ENCODE measurements at places on chromosomes 2 and 18.

DNA sequence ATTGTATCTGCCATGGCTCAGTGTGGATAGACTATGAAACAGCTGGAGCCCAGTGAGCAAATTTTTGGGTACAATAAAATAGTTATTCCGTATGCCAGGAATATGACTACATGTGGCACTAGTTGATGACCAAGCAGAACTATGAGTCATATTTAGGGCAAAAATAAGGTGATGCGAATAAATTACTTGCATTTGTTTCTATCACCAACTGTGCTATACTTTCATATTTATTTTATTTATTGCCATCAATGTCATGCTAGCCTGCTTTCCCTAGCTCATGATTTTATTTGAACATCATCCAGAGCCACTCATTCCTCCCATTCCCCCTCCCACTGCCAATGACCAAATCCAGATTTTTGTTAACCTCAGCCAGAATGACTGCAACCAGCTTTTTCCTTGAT lies 13.3 kb upstream of the FAP start:
- DNase-seq = no peak

- DNase-seq = no peak
These were observed 248.3 kb downstream of the TTC32 start for GRCh38 chr2:19653509-19653908.

DNA sequence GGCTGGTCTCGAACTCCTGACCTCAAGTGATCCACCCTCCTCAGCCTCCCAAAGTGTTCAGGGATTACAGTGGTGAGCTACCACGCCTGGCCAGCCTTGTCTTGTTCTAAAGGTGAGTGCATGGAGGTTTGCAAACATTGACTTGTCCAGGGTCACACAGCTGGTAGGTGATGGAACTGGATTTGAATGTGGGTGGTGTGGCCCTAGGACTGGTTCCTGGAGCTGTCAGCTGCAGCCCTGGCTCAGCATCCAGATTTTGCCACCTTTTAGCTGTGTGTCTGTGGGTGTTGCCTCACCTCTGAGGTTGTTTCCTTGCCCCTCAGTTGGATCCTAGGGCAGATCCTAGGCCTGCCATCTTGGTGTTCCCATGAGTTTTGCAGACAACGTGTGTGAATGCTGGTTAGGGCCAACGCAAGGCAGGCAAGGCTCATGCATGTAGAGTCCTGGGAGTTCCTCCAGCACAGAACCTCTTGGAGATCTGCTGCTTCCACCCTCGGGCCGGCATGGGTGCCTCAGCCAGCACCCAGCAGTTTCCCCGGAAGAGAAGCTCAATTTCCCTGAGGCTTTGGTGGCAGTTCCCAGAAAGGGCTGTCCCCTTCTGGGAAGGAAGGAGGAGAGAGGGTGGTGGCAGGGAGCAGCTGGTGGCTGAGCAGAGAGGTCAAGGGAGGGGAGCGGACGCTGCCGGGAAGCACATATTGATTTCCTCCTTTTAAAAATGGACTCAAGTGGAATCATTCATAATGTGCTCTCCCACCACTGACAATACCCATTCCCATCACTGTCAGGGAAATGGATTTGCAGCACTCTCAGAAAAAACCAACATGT lies 127.6 kb upstream of the HS6ST1 start:
- DNase-seq = no peak

- DNase-seq = no peak
These were observed 8.2 kb downstream of the WDFY1 start for GRCh38 chr2:223936862-223937326.

DNA sequence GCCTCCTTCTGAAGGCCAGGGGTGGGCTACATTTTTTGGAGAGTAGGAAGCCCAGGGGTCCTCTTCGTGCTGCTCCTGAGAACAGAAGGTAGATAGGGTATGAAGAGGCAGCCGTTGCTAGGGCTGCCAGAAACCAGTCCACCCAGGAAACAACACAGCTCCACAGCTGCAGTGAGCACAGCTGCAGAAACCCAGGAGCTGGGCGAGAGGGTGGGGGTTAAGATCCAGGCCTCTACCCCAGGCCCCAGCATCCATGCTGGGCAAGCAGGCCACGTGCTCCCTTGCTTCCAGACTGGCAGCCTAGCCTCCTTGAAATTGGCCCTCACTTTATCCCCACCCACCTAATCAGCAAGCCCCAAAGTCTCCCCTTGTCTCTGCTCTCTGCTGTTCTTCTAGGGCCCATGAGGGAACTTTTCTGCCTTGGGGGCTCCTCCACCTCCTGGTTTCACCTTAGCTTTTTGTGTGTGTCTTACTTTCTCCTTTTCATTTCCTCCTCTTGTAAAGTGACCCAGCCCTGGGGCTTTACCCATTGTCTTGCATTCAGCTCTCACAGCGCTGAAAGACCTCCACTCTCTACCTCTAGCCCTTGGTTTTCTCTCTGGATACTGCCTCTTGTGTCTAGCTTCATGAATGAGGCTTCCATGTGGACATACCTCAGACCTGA lies 30.7 kb downstream of the STON1 start:
- no peak for DNase-seq

DNA sequence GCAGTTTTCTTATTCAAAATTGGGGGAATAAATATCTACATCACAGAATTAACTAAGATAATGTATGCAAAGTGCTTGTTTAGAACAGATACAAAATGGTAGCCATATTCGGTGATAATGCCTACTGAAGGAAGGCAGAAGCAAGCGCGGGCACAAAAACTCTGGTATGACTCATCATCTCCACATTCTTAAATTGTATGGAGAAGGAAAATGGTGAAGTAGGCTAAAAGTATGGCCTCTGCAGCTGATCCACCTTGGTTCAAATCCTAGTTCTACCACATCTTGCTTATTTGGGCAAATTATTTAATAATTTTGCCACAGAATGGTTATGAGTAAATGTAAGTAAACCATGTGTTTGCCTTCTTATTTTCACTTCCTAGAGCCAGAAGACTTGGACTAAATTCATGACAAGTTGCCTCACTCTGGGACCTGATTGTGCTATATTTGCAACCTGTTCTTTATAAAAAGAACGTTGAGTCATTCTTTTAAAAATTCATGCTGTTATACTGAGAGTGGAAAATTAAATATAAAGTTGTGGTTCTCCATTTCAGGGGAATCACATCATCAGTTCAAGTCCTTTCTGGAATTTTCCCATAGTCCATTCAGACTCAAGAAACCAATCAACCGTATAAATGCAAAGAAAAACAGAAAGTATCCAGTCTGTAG lies 9.0 kb upstream of the CDK15 start:
- no peak for DNase-seq

GRCh38 chr2:239814116-239814860 lies 210.9 kb downstream of the NDUFA10 start:
- no peak for DNase-seq

GRCh38 chr2:1988049-1988448 lies 243.7 kb upstream of the PXDN start:
- DNase-seq = no peak

GRCh38 chr2:241020201-241020600 lies 21.8 kb downstream of the SNED1 start:
- no peak for DNase-seq

DNA sequence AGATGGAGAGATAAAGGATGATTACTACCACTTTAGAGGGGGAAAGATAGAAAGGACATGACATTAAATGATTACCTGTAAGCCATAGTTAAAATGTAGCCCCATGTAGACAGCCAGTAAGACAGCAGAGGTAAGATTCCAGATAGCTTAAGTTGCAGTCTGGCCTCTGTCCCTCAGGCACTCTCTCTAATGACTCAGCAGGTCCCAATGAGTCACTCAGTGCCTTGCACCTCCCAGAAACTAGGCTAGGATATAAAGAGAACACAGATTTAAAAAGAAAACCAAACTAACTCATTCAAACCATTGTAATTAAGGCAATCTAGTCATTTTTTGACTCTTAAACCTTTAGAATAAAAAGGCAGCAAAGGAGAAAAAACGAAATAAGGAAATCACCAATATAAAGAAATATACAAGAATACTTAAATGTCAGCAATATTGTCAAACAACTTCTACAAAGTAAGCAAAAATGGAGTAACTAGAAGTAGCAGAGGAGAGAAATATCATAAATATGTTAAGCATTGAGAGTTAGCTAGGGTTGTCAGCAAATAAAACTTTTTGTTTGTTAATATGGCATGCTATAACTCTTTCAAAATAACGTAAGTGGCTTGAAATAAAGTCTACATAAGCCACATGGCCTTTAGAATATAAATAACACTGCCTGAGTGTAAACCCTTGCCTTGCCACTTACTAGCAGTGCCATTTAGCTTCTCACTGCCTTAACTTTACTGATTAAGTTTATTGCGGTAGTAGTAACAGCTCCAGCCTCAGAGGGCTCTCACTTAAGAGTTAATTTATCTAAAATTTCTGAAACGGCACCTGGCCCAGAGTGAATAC lies 48.5 kb downstream of the SOCS6 start:
- DNase-seq = peak; percentile 75

DNA sequence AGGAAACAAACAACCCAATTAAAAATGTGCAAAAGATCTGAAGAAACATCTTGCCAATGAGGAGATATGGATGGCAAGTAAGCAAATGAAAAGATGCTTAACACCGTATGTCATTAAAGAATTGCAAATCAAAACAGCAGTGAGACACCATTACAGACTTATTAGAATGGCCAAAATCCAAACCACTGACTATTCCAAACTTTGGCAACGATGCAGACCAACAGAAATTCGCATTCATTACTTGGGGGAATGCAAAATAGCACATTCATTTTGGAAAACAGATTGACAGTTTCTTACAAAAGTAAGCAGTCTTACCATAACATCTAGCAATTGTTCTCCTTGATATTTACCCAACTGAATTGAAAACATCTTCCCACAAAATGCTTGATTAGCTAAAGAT lies 1118.7 kb downstream of the SUCLG1 start:
- no peak for DNase-seq

DNA sequence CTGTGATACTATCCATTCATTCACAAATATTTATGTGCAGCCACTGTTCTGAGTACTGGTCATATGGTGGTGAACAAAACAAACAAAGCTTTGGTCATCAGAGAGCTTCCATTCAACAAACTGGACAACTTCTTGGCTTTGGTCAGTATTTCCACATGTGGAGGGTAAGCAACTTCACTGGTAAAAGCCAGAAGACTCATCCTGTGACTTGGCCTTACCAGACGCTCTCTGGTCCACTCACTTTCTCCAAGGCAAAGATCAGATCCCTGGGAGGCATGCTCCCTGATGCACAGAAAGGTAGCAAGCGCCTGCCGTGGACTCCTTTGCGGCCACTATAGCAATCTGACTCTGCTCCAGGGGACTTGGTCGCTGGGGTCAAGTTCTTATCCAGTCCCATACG lies 179.5 kb downstream of the EN1 start:
- no peak for DNase-seq

Data from SW 1271 (cell line).